Amygdala (tissue), 56 donors: ENCODE measurements at places on chromosomes 16 and 17.

DNA sequence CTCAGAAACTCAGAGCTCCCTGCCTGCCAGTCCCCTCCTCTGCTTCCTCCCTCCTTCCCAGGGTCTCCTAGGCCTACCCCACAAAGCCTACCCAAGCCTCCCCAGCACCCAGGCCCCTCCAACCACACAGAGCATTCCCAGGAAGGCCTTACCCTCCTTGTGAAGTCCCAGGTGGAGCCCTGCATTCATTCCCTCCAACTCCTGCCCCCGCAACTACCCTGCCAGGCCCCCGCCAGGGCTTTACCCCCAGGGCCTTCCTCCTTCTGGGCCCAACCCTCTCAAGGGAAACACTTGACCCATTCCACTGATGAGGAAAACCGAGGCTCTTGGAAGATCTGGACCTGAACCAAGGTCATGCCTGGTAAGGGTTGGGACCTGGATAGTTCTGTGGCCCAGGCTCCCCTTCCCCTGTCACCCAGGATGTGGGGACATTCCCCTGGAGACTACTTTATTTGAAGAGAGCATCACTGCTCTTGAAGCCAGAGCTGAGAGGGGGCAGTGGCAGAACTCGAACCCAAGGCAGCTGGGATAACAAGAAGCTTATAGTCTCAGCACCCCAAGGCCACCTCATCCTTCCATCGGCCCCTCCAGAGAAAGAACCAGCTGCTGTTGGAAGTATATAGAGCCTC, 12.5 kb downstream of the PLLP start:
- no peak for DNase-seq

DNA sequence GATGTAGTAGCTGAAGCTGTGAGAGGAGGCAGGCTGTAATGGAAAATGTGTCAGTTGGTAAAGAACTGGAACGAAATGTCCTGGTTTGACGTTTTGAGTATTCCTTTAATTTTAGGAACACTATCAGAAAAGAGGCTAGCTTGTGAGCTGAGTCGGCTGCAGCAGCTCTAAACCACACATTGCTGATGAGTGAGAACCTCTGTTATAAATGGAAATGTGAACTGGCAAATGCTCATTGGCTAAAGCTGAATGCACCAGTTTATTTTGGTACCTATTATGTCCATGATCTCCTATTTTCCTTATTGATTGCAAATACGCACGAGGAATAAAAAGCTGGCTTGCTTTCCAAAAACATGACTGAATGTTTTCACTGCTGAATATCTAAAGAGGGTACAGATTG, 11.0 kb upstream of the WIPI1 start:
- DNase-seq, result no peak

DNA sequence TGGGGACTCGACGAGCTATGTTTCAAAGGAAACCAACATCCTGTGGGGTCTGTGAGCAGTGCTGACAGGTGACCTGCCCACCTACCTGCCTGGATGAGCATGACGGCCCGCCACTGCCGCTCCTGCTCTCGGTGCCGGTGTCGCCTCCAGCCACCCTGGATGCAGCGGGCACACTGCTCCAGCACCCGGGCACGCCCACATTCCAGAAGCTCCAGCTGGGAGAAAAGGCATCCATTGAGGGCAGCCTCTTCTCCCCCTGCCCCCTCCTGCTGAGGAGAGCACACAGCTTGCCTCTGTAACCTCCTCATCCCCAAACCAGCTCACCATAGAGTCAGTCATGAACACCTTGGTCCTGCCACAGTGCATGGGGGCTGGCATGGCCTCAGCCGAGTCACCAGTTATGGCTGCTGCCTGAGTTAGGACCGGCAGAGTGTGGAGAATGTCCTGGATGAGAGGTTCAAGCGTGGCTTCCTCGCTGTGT, 14.3 kb downstream of the ZNHIT3 start:
- DNase-seq, result no peak

GRCh38 chr16:88705076-88705684, 1.0 kb downstream of the RNF166 start:
- DNase-seq, result no peak

GRCh38 chr17:63337579-63337978, 108.5 kb downstream of the CYB561 start:
- no peak for DNase-seq
